ENCODE measurements at places on chromosomes 11 and 22. TPM values are rescaled to one million over a fixed set of nuclear protein-coding genes. Genes with fewer than 3 reads are reported as not detected.

C11orf86 gene
- total RNA-seq, result not detected

LIF gene
- total RNA-seq, result 5.8 TPM

CCND1 gene
- 65.6 TPM for total RNA-seq

RBMXL2 gene
- total RNA-seq, result not detected

MS4A13 gene
- not detected for total RNA-seq

OR2AT4 gene
- total RNA-seq, result not detected

OR8D4 gene
- 1.8 TPM for total RNA-seq

MEI1 gene
- total RNA-seq, result 0.31 TPM

OR51I1 gene
- total RNA-seq, result 0.28 TPM

DRICH1 gene
- not detected for total RNA-seq

MS4A15 gene
- total RNA-seq, result not detected

TEX54 gene
- total RNA-seq, result not detected

JAM3 gene
- 9.6 TPM for total RNA-seq

LYVE1 gene
- total RNA-seq, result 28.3 TPM

APOL3 gene
- 7.0 TPM for total RNA-seq

All from pancreas (tissue), 10 donors.